Stimulated activated CD8-positive, alpha-beta memory T cell treated with anti-CD3 and anti-CD28 coated beads, Interleukin-2, amount 100 ng/mL, for 48 hours (primary cell): ENCODE measurements at places on chromosomes 5 and 9.

DNA sequence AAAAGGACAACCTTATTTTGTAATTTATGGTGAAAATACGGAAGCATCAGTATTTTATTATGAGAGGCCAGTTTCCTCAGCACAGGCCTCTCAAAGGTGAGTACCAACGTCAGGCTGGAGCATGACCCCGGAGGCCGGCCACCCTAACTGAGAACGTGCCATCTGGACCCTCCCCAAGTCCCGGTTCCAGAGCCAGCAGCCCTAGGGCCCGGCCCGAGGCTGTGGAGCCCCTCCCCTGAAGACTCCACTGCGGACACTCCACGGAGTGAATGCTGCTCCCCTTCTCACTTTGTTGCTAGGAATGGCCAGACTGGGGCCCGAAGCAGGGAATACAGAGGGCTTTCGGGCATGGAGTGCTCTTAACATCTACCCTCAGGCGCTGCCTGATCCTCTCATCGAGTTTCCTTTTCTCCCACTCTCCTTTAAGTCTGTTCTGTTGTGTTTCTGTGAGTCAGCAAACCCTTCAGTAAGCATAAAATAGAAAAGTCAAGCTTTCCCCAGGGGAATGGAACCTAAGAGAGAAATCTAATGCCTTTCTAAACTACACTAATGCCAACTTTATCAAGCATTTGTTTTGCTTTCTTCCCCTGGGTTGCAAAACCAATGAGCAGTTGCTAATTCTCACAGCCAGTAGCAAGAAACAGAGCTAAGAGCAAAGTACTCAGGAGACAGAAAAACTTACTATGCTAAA is 4.5 kb downstream of the BRD9 start:
- DNase-seq = no peak

GRCh38 chr9:92385477-92385876 is 18.9 kb downstream of the OGN start:
- DNase-seq = no peak

GRCh38 chr5:95935553-95936100 is 26.0 kb downstream of the ELL2 start:
- no peak for DNase-seq

GRCh38 chr5:130957151-130957550 is 207.9 kb downstream of the HINT1 start:
- DNase-seq = no peak

GRCh38 chr5:135100011-135100410 is 66.0 kb upstream of the PITX1 start:
- DNase-seq = no peak
